ENCODE measurements at places on chromosomes 7 and 10.

- DNase-seq = no peak
Observed at GRCh38 chr10:123948030-123948823, 56.6 kb upstream of the CPXM2 start.

GRCh38 chr10:103472005-103472404 lies 7.0 kb downstream of the CALHM3 start:
- DNase-seq = no peak

DNA sequence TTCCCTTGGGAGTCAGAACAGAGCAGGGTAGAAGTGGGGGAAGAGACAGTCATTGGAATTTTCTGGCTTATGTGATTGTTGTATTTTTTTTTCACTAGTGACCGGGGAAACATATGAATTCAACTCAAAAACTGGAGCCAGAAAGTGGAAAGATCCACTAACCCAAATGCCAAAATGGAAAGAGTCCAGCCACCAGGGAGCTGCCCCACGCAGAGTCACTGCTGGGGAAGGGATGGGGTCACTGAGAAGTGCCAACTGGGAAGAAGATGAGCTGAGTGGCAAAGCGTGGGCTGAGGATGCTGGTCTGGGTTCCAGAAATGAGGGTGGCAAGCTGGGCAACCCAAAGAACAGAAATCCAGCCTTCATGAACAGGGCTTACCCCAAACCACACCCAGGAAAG lies 69.2 kb downstream of the CDHR3 start:
- DNase-seq = no peak

DNA sequence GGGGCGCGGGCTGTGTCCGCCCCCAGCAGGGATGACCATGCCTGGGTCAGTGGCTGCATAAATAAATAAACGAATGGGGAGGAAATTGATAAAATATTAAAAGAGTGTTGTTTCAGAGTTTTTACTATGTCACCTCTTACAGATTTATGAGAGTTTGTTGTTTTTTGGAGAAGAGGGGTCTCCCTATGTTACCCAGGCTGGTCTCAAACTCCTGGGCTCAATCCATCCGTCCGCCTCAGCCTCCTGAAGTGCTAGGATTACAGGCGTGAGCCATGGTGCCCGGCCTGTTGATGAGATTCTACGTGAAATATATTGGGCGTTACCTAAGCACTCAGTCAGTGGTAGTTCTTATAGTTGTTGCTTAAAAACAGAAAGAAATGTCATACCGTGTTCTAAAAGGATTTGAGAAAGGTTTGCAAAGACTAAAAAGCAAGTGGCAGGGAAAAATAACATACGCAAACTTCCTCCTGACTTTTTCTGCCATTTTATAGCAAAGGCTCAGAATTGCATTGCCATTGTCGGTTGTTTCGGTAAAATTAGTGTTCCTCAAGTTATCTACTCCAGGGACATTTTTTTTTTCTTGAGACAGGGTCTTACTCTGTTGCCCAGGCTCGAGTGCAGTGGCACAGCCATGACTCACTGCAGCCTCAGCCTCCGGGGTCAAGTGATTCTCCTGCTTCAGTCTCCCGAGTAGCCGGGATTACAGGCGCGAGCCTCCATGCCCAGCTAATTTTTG lies 39.5 kb upstream of the FOXK1 start:
- DNase-seq = no peak

DNA sequence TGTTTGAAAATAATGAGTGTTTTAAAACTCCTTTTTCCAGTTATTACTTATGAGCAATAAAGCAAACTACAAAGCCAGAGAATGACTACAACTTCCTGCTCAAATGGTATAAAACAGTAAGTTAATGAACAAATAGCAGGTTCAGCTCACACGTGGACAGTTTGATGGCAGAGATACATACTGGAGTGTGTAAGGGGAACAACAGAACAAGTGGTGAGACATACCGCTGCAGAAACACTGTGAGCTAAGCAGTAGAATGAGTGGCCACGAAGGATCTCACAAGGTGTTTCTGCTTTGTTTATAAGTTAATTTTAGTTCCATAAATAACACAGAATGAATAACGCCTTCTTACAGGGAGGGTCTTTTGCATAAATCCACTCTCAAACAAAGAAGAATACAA lies 3.0 kb upstream of the MKX start:
- DNase-seq = no peak

- DNase-seq = peak; percentile 59
Observed at GRCh38 chr10:117391436-117392205, 16.4 kb upstream of the PDZD8 start.

All from cardiac muscle cell (in vitro differentiated cells and primary cell).